Osteoblast (primary cell): ENCODE measurements at places on chromosomes 12 and 14. TPM values are rescaled to one million over a fixed set of nuclear protein-coding genes. Genes with fewer than 3 reads are reported as not detected.

DNA sequence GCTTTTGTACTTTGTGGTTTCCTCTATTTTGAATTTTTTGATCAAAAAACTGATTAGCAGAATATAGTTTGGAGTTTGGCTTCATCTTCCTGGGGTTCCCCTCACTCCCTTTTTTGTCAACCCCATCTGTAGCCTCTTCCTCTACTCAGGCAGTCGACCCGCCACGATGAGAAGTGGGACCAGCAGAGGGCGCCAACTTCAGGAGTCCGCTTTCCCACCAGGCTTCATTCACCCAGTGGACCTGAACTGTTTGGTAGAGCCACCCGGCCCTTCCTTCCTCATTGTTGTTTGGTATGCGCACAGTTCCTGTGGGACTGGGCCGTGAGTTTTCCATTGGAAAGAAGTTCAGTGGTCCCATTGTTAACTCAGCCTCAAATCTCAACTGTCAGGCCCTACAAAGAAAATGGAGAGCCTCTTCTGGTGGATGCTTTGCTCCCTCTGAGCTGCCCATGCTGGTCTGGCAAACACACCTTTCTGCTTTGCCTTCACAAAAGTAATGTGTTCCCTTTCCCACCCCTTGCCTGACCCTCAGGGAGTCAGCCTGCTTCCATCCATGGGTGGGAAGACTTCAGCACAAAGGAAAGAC, 21.7 kb downstream of the TMBIM6 start:
- peak; percentile 90 for DNase-seq

DNA sequence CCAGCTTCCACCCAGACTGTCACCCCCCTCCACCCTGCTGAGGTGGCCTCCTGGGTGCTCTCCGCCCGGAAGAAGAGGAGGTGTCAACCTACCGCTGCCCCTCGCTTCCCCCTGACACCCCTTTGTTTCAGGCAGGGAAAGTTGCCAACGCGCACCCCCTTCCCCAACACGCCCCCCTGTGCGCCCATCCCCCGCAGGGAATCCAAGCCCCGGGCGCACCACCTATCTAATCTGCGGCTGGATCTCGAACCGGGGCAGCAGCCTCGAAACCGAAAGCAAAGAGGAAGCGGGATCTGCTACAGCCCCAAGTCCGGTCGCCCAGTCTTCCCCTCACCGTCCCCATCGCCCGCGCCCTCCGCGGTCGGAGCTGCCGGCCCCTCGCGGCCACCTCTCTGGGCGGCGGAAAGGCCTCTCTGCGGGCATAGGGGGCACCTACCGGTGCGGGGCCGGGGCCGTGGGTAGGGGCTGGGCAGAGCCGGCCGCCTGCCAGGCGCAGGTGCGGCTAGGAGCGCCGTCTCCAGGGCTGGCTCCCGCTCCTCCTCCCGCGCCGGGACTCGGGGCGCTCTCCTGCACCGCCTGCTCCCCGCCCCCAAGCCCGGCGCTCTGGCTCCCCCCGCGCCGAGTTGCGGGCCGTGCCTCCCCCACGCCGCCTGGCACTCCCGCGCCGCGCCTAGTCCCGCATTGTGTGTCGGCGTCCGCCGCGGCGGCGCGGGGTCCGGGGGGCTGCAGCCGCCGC, 18.3 kb upstream of the PLEKHH1 start:
- DNase-seq = peak; percentile 96

SLC22A17 gene
- total RNA-seq = 18.1 and 19.7 TPM in 2 replicates

DNA sequence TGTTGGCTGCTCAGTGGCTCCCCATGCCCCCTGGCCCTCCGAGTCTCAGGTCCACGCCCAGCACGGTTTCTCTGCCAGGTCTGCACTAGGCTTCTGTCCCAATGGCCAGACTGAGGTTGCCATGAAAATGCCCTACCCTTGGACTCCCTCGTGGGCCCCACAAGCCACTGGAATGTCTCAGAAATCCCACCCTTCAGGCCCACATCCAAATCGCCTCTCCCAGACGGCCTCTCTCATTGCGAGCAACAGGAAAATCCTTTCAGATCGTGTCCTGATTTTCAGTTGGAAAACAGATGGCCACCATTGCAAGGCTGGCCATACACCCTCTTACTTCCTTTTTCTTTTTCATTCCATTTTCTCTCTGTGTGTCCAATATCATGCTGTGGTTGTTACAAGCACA, 77.3 kb downstream of the IRF2BPL start:
- peak; percentile 44 for DNase-seq

RPGRIP1 gene
- under 0.01 TPM in 1 of 2 replicates, not detected in the other for total RNA-seq

RNASE3 gene
- total RNA-seq = not detected in 2 replicates

SLC5A8 gene
- not detected in 2 replicates for total RNA-seq

DNA sequence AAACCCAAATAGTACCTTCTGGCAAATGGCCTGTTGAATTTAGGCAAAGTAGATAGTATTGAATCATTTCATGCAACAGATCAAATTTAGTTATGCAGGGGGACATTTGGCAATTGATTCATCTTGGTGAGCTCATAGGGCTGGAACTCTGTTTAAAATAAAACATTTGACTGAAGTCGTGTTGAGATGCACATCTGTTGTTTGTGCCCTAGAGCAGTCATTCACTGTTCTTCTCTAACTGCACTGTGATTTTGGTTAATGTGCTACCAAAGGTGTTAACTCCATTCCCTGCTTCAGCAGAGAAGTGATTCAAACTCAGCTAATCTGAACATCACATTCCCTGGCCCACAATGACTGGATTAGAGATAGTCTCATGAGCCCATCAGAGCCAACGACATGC, 44.0 kb upstream of the CSRP2 start:
- DNase-seq = peak; percentile 37

- no peak for DNase-seq
Observed at GRCh38 chr12:24416423-24417109, 467.1 kb upstream of the SOX5 start.

HOXC11 gene
- total RNA-seq = 1.1 and 1.5 TPM in 2 replicates

AKAP6 gene
- total RNA-seq = 0.29 and 2.2 TPM in 2 replicates

- no peak for DNase-seq
Observed at GRCh38 chr14:25461780-25462179, 411.8 kb upstream of the STXBP6 start.

TSPAN19 gene
- not detected in 2 replicates for total RNA-seq

DNA sequence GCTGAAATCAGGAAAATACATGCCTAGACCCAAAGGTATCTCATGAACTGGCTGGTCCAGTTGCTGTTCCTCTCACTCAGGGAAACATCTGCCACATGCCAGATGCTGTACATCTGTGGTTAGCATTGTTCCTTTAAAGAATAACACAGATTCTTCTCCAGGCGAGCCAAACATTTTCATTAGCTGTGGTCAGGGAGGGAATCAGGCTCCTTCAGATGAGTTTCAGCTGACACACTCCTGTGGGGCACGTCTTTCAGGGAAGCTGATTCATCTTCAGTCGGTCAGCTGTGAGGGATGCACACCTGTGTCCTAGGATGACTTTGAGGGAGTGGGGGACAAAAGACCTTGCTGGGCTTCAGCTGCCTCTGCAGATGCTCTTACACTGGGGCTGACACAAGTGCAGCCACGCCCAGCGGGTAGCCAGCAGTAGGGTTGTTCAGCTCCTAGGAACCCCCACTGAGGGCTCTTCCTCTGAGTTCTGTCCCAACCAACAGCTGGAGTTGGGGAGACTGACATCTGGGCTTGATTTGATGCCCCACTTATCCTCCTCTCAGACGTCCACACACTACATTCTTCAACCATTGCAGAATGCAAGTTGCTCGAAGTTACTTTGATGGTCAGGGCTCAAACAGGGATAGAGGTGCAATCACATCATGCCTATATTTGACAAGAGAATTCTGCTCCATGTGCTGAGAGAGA, 155.0 kb downstream of the NUAK1 start:
- no peak for DNase-seq

APOF gene
- total RNA-seq = not detected in 2 replicates

CLEC1A gene
- total RNA-seq = under 0.01 TPM in 1 of 2 replicates, not detected in the other

DNA sequence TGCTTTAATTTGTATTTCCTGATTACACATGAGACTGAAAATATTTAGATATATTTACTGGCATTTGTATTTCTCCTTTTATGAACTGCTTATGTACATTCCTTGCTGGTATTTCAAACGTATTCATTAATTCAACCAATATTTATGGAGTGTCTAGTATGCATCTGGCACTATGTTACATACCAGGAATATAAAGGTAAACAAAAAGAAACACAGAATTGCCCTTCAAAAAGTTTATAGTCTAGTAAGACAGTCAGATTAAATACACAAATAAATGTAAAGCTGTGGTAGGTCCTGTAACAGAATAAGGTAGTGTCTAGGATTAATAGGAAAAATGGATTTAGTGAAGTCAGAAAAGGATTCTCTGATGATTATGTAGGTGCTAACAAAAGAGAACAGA, 87.5 kb downstream of the PPP1R12A start:
- no peak for DNase-seq

DNA sequence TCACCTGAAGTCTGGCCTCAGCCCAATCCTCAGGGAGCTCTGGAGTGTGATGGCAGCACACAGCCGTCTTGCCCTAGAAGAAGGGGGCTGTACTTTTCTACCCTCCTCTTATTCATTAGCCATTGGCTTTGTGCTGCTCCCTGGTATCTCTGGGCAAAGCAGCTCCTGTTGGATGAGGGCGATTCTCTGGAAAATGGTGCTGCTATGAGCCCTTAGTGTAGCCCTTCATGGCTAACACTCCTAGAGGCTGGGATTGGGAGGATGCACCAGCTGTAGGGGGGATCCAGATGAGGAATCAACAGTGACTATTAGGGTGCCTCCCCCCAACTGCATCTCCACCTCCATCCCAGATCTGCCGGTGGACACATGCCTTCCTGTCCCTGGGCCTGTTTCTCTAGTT, 32.6 kb downstream of the RPH3A start:
- DNase-seq = peak; percentile 57

- peak; percentile 25 for DNase-seq
Observed at GRCh38 chr14:76981670-76982069, 46.8 kb downstream of the IRF2BPL start.

- no peak for DNase-seq
Observed at GRCh38 chr14:77883131-77883846, 83.4 kb downstream of the ADCK1 start.

KCNK10 gene
- total RNA-seq = under 0.01 TPM in 2 replicates

TSPAN31 gene
- total RNA-seq = 37.4 and 41.6 TPM in 2 replicates

DNA sequence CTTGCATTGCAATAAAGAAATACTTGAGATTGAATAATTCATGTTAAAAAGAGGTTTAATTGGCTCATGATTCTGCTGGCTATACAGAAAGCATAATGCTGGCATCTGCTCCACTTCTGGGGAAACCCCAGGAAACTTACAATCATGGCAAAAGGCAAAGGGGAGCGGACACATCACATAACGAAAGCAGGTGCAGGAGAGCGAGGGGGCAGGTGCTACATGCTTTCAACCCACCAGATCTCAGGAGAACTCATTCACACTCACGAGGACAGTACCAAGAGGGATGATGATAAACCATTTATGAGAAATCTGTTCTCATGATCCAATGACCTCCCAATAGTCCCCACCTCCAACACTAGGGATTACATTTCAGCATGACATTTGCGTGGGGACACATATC, 172.6 kb downstream of the RASSF9 start:
- DNase-seq = no peak

DNA sequence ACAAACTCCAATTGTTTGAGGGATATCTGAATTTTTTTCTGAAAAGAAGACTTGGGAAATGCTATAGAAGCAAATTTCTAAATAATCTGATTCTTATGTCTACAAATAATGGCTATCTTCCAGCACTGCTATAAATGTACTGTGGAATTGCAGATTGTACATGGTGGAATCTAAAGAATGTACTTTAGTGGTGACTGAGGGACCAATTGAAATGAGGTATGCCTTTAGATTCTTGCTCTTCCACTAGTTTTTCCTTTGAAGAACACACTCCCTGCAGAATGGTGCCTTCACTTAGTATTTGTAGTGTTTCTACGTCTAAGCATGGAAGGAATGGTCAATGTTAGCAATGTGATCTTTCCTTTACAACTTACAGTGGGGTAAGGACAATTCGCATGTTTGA, 11.7 kb upstream of the PRB4 start:
- DNase-seq = no peak

DNA sequence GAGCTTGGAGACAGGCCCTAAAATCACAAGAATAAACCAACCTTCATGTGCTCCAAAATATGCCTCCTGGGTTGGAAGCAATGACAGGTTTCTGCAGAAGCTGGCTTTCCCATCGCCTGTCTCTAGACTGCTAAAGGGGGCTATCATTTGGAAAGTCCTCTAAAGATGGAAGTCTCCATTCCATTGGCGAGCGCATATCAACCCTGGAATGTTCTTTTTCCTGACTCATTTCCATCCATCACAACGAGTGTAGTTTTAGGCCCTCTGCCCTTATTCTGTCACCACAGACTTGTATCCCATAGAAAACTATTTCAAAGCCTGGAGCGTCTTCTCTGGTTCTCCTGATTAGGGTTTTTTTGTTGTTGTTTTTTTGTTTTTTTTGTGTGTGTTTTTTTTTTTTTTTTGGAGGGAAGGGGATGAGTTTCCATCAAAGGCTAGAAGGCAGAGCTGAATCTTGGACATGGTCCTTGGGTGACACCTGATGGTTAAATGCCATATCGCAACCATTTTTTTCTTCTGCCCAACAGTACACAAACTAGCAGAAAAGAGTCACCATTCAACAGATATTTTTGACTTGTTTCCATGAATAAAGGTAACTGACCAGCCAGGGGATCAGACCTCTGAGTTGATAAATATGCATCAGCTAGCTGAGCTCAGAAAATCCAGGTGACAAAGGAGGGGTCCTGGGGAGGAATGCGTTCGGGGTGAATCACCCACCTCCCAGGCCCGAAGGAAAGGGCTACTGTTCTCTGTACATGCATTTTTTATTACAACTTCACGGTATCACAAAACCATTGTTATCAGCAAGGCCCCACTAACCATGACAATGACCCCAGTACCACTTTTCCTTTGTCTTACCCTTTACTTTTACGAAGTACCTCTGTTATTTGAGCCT, 40.5 kb downstream of the KCNA5 start:
- DNase-seq = peak; percentile 95

DNA sequence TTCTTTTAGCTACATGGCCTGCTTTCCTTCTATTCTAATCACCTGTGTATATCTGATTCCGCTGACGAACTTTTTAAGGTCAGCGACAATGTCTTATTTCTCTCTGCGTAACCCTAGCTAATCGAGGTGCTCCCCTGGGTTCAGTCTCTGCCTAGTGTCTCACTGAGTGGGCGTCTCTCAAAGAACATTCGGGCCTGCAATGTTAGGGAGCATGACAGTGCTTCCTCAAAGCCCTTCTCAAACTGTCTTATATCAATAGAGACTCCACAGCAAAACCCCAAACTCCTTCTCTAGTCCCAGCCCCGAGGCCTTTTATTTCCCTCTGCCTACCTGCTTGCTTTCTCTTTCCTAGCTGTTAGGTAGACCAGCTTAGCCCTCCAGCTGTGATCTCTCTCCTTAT, 13.7 kb upstream of the RPS6KL1 start:
- peak; percentile 22 for DNase-seq

DNA sequence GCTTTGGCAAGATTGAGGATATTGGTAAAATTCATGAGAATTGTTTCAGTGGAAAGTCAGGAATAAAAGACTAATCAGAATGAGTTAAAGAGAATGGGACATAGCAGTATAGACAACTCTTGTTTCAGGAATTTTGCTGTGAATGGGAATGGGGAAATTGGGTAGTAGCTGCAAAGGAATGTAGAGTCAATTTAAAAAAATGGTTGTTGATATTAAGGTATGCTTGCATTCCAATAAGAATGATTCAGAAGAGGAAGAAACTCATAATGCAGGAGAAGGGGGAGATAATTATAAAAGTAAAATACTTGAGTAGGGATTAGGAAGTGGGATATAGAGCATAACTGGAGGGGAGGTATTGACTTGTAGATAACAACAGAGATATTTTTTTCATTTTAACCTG, 40.7 kb downstream of the MNAT1 start:
- DNase-seq = peak; percentile 15
